Stimulated activated CD4-positive, alpha-beta T cell treated with anti-CD3 and anti-CD28 coated beads, TNF-alpha, amount 100 ng/mL, for 24 hours (primary cell): ENCODE measurements at places on chromosomes 3 and 15.
A peak's percentile ranks its signal among the peaks of the same experiment; 100 is the strongest.

DNA sequence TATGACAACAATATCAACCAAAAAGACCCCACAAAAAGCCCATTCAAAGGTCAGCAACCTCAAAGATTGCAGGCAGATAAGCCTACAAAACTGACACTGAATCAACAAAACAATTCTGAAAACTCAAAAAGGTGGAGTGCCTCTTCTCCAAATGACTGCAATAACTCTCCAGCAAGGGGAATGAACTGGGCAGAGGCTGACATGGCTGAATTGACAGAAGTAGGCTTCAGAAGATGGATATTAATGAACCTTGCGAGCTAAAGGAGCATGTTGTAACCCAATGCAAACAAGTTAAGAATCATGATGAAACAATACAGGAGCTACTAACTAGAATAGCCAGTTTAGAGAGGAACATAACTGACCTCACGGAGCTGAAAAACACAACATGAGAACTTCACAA, 20.4 kb upstream of the SLC25A38 start:
- DNase-seq = no peak

GRCh38 chr3:127221037-127221436, 28.1 kb downstream of the PRR23E start:
- no peak for DNase-seq

- no peak for DNase-seq
Measured at GRCh38 chr15:25525741-25526140, 86.9 kb upstream of the UBE3A start.

- DNase-seq = no peak
Measured at GRCh38 chr3:38374221-38374620, 27.6 kb downstream of the XYLB start.

DNA sequence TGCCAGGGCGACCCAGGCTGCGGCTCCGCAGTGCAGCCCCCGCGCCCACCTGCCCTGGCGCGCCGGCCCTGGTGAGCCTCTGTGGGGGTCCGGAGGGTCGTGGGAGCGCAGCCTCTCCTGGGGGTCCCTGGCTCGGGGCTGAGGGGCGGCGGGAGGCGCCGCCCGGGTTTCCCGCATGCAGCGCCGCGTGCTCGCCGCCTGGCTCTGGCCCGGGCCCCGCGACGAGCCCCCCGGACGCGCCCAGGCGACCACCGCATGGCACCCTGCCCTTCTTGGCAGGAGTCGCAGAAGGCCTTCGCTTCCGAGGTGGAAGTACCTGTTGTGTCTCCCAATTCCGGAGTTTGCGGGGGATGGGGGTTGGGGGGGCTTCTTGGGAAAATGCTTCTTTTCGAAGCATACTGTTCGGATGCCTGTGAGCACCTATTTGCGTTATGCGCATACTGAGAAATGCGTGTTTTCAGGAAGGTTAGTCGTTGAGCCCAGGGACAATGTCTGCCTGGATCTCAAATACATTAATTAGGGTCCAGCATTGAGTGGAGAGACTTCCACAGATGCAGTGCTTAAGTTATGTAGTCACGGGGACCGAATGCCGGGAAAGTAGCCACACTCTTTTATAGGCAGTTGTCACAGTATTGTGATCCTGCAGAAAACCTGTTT, 1.3 kb downstream of the GABRA5 start:
- no peak for DNase-seq

DNA sequence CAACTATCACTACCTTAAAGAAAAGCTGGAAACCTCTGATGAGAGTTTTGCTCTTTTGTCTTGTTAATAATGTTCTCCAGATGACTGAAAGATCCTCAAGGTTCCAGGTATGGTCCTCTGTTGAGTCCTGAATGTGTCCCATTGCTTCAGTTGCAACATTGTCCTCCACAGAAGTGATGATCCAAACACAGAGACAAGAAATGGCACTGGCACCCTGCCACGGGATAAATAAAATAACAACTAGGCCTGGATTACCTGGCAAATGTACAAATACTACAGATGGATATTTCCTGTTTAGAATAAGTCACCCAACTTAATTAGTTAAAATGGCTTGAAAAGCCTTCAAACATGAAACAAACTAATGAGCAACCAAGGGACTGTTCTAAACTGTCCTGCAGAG, 58.3 kb downstream of the EIF3J start:
- no peak for DNase-seq

DNA sequence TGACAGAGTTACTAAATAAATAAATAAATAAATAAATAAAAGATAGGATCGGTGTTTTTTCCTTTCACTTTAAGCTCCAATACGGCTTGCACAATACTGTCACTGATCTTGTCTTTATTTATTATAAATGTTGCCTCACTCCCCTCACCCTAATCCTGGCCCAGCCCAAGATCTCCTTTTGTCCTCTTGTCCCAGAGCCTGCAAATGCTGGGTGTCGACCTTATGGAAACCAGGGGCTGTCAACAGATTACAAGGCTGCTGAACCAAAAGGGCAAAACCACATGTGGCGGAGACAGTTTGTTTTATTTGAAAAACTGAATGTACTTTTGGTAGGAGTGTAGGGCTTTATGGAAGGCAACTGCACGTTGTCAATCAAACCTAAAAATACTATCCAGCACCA, 75.9 kb downstream of the RFTN1 start:
- no peak for DNase-seq

DNA sequence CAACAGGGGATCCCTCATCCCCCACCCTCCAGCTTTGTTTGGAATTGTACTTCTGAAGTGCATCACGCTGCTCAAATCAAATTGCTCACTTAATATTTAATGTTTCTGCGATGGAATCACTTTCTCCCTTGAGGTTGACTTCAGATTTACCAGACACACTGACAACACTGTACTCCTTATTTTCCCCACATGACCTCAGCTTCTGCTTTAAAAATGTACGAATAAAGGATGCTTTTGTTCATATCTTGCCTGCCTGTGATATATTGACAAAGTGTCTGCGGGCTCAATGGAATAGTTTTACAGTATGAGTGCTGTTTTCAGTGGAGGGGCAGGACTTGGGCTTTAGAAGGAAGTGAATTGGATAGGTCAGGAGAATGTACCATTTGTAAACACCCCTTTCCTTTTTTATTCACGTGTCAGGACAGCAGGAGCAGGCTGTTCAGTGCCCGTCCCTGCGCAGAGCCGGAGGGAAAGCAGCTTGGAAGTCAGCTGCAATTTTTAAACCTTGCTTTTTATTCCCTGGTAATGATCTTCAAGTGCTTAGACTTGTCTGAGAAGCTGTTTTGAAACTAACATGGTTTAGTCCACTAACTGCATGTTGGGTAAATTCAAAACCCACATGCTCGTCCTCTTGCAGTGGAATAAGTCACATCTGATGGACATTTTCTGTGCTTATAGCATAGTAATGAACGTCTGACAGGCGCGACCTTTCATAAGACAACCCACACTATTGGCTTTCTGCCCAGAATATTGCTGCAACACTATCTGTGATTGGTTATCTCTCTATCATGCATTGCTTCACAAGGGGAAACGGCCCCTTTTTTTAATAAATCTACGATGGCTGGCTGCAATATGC, 29.9 kb downstream of the MBNL1 start:
- peak; percentile 30 for DNase-seq

DNA sequence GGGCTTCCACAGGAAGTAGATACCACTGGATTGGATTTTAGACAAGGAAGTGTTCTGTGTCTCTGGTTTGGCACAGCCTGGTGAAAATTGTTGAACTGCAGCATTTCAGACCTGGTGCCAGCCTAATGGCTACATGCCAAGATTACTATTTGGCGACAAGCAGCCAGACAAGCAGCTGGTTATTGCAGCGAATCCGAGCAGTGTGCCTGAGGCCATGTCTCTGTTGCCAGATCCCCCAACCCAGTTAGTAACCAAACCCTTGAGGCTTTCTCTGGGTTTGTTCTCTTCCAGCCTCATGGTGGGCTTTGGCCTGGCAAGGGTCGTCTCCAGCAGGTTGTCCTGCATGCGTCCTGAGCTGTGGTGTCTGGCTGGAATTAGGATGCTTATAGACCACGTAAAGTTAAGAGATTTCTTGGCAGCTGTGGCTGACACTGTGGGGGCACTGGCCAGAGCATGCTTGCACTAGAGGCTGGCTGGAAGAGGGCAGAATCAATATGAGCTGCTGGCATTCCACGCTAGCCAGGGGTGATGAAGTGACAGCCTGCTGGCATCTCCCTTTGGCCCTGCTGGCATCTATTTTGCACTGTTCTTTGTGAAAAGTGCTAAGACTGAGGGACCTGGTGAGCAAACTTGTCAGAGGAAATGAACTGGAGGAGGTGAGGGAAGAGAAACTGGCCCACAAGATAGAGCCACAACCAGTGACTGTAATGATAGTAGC, 172.6 kb downstream of the RBMS3 start:
- DNase-seq = no peak

DNA sequence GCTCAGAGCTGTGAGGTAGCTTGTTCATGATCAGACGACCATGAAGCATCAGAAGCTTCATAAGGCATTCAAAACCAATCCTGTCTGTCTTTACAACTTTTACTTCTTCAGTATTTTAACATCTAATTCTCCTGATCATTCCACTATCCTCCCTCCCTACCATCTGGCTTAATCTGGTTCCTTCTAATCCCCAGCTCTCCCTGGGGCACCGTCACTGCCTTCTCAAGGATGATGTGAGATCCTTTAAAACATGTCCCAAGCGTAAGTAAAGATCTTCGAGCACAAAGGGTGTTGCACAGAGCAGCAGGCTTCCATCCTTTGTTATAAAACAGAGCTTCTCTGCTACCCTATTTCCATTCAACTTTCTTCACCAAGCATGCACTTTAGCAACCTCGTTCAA, 362.7 kb upstream of the ARRDC4 start:
- no peak for DNase-seq

GRCh38 chr3:196207159-196207832, 3.9 kb downstream of the ZDHHC19 start:
- DNase-seq = no peak

DNA sequence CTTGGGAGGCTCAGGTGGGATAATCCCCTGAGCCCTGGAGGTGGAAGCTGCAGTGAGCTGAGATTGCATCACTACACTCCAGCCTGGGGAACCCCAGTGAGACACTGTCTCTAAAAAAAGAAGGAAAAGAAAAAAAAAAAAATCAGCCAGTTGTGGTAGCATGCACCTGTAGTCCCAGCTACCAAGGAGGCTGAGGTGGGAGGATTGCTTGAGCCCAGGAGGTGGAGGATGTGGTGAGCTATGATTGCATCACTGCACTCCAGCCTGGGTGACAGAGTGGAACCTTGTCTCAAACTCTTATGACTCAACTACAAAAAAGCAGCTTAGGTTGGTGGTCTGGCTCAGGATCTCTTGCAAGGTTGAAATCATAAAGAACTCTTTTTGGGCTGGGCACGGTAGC, 19.3 kb upstream of the GPX1 start:
- DNase-seq = peak; percentile 29

DNA sequence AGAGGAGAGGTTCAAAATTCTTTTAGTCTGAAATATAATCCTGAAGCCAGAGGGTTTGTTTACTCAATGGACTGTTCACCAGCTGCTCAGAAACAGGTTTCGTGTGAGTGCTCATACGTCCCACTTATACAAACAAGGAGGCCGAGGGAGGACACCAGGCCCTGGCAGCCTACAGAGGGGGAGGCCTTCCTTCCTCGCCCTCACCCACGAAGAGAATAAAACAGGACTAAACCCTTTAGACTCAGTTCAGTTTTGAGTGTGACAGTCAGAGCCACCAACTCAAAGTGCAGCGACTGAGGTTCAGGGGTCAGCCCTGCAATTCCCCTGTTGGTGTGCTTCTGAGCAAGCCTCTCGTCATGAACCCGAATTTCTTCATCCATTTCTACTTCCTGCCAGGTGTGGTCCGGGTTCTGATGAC, 17.3 kb downstream of the FAM174B start:
- DNase-seq = no peak

GRCh38 chr15:41281236-41281635, 50.2 kb downstream of the CHP1 start:
- no peak for DNase-seq

GRCh38 chr3:168585544-168585943, 489.8 kb upstream of the GOLIM4 start:
- no peak for DNase-seq

DNA sequence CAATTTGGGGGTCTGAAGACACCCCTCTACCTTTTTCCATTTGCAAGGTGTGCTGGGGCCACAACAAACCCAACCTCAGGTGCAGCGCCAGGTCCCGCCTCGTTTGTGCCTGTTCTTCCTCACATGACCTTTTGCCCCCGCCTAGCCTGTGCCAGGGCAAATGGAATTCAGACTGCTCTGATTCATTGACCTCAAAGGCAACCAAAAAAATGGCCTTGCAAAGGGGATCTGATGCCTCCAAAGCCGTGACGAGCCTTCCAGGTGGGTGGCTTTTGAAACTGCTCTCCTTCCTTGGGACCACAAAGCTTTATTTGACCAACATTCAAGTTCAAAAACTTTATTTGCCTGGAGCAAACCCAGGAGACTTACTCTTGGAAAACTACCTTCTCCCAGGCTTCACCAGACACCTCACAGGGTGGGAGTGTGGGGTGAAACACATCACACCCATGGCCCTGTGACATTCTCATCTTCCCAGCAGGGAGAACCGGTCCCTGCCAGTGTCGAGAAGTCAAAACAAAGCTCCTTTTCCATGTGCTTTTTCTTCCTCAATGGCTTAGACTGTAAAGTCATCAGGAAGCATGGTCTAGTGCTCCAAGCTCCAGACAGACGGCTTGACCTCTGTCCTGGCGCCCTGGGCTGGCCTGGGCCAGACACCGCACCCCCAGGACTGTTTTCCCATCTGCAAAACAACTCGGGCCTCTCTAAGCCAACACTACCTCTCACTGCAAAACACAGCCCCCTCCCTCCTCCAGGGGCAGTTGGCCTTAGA, 103.9 kb upstream of the HES1 start:
- no peak for DNase-seq

DNA sequence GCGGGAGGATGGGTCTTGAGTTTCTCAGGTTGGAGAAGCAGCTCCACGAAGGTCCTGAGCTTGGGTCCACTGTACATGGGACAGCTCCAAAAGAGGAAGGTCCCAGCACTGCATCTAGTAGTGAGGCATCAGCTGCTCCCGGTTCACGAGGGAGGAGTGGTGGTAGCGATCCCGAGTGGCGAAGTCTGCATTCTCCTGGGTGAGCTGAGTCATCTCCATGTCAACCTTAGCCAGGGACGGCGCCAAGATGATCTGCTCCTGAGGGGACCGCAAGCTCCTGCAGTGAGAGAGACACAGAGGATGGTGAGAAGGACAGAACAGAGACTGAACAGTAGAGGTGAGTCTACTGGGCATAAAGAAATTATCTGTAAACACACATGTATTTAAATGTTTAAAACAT, 28.0 kb upstream of the HEG1 start:
- DNase-seq = no peak
